ENCODE measurements at places on chromosomes 5 and 9.

DNA sequence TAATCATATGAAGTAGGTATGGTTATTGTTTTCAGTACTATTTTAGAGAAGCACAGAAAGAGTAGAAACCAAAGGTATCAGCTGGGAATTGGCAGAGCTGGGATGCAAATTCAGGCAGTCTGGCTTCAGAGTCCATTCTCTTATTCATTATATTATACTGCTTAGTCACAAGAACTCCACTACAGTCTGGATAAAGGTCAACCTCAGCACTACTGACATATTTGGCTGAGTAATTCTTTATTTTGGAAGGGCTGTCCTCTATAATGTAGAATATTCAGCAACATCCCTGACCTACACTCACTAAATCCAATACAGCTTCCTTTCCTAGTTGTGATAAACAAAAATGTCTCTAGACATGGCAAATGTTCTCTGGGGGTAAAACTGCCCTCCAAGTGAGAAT lies 37.6 kb downstream of the PTGER4 start:
- no peak for DNase-seq

DNA sequence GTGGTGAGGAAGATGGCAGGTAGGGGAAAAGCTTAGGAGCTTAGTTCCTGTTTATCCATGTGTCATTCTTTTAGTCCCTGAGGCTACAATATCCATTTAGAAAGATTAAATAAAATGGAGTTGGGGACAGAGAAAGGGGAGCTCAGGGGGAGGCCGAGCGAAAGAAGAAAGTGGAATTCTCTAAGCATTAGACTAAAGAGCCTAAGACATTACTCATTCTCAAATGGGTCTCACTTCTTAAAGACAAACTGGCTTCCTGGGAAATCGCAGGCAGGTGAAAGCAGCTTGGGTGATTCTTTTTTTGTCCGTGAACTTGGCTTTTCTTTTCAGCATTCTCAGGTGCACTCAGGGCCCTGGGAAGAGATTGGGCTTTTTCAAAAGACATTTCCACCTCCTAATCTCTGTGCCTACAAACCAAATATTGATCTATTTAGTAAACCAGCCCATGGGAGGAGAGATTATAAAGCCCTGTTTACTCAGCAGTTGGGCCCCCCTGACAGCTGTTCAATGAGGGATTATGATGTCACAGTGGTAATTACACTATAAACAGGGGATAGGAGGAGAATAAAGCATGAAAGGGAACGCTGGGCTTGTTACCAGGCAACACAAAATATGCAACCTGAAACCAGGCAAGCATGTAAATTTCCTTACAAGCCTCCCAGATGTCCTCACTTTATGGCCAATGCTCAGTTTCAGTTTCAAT lies 584.0 kb downstream of the ACTL7B start:
- DNase-seq, result no peak

DNA sequence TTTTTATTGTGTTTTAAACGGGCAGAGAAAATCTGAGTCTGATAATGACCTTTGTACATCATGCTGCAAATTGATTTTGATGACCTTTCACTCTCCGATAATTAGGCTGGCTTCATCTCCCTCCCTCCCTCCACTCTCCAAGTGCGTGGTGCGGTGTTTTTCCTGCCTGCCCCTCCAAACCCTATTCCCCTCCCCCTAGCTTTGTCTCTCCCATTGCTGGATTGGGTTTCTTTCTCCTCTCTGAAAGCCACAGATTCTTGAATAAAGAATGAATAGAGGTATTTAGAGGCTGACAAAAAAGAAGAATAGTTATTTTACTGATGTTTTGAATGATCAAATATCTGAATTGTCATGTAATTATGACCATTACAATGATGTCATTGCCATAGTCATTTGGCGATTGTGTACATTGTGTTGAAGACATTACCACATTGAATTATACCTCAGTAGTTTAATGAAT lies 571.1 kb upstream of the ZNF608 start:
- DNase-seq, result no peak

- no peak for DNase-seq
Observed at GRCh38 chr5:165304193-165304827, 1798.9 kb downstream of the MAT2B start.

DNA sequence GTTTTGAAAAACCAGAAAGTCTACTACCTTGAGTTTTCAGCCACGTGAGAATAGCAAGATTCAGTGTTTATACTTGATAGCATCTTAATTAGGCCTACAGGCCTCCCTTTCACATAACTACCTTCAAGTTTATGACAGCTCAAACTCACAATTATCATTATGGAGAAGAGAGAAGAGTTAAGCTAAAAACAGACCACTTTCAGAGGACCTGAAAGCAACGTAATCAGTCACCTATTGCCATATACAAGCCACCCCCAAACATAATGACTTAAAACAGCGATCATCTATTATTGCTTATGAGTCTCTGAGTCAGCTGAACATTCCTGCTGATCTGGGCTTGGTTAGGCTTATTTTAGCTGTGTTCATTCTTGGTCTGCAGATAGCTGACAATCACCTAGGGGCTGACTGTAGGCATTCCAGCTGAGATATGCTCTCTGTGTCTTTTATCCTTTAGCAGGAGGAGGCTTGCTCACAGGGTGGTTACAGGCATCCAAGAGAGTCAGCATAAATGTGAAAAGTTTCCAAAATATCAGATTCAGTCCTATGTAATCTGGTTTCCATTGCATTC lies 130.9 kb downstream of the COX7C start:
- no peak for DNase-seq

GRCh38 chr5:13653709-13654108 lies 290.8 kb downstream of the DNAH5 start:
- no peak for DNase-seq

DNA sequence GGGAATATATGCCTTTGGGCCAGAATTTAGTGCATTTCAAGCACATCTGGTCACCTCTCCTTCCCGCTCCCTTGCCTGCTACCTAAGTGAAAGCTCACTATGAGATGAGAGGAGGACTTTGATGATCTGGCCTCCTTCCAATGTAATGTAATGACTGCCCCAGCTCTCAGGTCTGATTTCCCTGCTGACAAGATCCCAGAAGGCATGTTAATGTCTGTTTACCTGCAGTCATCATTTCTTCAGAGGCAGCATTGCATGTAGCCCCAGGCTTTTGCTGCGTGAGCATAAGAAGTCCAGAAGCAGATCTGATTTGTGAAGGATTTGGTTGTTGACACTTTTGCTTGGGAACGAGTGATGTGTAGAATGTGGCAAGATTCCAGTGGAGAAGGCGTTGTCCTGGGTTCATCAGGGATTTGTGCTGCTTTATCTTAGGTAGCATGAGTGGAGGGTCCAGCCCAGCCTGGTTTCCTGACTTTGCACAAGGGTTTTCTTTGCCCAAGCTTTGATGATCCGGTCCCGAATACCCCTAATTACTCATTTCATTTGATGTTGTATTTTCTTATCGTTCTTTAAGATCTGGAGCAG lies 192.7 kb downstream of the GOLPH3 start:
- no peak for DNase-seq

GRCh38 chr9:117191504-117192261 lies 223.2 kb downstream of the ASTN2 start:
- no peak for DNase-seq

GRCh38 chr5:148443998-148444397 lies 60.2 kb downstream of the FBXO38 start:
- DNase-seq, result no peak

GRCh38 chr5:558326-558725 lies 34.1 kb upstream of the SLC9A3 start:
- no peak for DNase-seq

DNA sequence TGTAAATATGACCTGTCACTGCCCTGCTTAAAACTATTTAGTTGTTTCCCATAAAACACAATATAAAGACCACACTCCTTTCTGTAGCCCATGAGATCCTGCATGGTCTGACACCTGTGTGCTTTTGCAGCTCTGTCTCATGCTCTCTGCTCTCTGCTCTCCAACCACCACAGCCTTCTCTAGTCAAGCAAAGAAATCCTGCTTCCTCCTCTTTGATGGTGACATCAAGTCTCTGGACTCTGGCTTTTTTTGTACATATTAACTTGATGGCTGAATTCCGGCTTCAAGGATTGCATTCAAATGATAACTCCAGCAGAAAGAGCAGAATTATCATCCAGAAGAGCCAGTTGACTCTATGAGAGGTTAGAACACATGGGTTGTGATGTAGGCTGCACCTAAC lies 58.2 kb downstream of the CHSY3 start:
- no peak for DNase-seq

- no peak for DNase-seq
Observed at GRCh38 chr9:130914417-130915095, 17.9 kb upstream of the QRFP start.

- no peak for DNase-seq
Observed at GRCh38 chr5:11514705-11515432, 389.4 kb downstream of the CTNND2 start.

DNA sequence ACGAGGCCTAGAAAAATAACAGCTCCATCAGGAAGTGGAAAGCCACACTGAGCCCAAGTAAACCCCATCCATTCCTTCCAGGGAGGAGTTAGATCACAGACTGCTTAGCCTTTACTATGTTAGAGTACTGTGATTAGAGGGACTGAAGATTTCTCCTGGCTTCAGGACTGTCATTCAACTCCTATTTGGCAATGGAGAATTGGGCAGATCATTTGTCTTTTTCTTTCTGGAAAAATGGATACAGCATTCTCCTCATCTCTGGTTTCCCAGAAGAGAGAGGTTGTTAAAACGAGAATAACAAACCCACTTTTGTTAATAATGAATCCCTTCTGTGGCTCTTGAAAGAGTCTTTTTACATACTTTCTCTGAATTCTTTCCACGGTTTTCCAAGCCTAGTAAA lies 150.4 kb downstream of the GABRB2 start:
- DNase-seq, result no peak

DNA sequence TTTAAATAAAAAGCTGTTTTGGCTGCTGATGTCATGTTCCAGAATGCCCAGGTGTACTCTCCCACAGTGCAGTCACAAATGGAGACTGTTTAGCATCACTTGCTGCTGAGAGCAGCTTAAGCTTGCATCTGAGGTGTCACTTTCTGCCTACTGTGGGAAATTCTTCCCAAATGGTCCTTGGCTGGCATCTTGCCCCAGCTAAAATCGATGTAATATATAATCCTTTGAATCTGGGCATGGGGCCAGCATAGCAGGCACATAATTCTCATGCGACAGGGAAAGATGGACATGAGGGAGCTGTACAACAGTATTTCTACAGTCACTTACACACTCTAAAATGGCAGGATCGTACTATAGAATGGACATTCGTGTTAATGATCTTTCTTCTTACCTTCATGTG lies 144.3 kb downstream of the MACIR start:
- no peak for DNase-seq

GRCh38 chr5:66849803-66850202 lies 253.6 kb downstream of the MAST4 start:
- no peak for DNase-seq

GRCh38 chr9:17906841-17907778 lies 328.2 kb downstream of the SH3GL2 start:
- no peak for DNase-seq

DNA sequence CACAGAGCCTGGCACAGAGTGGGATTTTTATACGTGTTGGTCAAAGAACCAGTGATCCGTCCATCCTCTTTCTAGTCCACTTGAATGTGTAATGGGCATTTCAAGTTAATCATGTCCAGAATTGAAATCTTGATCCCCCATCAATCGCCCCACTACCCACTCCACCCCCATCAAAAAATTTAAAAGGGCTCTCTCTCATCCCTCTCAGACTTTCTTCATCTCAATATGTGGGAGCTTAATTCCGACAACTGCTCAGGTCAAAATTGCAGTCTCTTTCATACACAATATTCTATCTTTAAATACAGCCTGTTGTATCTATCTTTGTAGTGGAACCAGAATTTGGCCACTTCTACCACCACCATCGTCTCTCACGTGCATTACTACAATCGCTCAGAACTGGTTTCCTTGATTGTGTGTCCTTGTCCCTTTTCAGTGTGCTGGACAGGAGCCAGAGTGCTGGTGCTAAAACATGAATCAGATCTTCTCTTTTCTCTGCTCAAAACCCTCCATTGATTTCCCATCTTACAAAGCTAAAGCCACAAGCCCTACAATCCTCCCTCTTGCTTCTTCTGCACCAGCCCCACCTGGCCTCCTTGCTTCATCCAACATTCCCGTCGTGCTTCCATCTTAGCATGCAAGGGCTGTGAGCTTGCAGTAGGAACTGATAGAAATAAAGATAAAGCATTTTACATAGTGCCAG lies 786 bp upstream of the KIF3A start:
- DNase-seq, result no peak

- no peak for DNase-seq
Observed at GRCh38 chr9:16191191-16191590, 638.3 kb downstream of the CCDC171 start.

GRCh38 chr5:73321757-73322436 lies 126.7 kb downstream of the FOXD1 start:
- no peak for DNase-seq

- no peak for DNase-seq
Observed at GRCh38 chr9:7721291-7721690, 78.3 kb downstream of the DMAC1 start.

- DNase-seq, result no peak
Observed at GRCh38 chr9:107584186-107584585, 94.6 kb upstream of the KLF4 start.

- no peak for DNase-seq
Observed at GRCh38 chr5:8417316-8418048, 548.5 kb downstream of the MTRR start.

DNA sequence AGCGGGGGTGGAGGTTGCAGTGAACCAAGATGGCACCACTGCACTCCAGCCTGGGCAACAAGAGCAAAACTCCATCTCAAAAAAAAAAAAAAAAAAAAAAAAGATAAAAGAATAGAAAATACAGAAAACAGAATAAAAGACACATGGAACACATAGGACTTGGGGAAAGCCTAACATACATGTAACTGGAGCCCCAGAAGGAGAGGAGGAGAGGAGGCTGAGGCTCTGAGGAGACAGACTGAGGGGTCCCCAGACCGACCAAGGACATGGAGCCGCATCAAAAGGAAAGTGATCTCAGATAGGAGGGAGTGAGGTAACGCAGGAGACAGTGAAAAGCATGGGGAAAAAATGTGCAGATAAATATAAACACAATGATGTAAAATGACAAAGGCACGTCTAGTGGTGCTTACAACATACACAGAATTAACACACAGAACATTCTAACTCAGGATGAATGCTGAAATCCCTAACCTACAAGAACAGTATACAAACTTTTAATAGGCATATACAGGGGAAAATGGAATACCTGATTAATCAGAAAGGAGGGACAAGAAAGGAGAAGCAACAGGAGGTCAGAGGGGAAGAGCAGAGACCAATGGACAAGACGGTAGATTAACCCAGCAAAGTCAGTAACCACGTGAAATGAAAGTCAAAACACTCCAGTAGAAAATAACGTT lies 65.2 kb upstream of the UBAC1 start:
- DNase-seq, result no peak

- no peak for DNase-seq
Observed at GRCh38 chr9:130234340-130235260, 31.0 kb upstream of the HMCN2 start.

- DNase-seq, result no peak
Observed at GRCh38 chr5:102873379-102873932, 118.4 kb downstream of the PAM start.

DNA sequence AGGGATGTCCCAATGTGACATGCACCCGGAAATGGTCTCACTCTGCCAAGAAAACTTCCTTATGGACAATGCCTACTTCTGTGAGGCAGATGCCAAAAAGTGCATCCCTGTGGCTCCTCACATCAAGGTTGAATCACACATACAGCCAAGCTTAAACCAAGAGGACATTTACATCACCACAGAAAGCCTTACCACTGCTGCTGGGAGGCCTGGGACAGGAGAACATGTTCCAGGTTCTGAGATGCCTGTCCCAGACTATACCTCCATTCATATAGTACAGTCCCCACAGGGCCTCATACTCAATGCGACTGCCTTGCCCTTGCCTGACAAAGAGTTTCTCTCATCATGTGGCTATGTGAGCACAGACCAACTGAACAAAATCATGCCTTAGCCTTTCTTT lies 37.6 kb upstream of the CCDC152 start:
- DNase-seq, result no peak
